ENCODE measurements at places on chromosomes 2 and 18.

DNA sequence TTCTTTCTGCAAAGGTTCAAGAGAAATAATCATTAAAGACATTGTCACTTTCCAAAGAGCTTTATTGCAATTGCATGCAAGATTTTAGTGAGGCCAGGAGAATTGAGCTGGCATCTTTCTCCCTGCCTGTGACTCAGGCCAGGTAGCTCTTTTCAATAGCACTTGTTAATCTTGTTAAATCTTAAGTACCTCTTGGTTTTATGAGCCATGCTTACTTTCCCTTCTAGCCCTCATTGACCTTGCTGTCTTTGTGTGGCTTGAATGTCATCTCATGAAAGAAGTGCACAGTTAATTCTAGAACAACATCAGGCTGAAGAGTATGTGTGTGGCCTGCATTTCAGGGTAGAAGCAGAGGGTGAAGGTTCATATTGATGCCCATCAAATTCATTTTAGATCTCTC is 14.8 kb upstream of the LGALSL start:
- DNase-seq = no peak

- DNase-seq = no peak
Measured at GRCh38 chr2:224807153-224807964, 91.2 kb upstream of the CCDC195 start.

DNA sequence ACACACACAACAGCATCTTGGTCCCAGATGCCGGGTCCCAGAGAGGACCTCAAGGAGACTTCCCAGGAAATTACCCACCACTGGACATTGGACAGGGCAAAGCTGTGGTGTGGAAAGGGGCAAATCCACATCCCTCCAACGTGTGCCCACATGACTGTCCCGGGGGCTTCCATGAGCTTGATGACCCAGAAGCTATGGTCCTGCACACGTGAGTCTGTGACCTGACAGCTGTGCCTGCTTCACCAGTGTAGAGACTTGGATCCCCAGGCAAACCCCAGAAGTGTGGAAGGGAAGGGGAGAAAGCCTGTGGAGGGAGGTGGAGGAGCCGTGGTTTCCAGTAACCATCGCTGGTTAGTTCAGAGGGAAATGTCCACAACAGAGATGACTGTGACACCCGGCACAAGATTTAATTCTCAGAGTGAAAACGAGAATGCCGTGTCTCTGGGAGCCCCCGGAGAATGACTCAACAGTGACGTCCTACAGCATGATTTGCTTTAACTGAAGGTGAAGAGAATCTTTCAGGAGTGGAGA is 19.1 kb upstream of the GPR55 start:
- DNase-seq = no peak

DNA sequence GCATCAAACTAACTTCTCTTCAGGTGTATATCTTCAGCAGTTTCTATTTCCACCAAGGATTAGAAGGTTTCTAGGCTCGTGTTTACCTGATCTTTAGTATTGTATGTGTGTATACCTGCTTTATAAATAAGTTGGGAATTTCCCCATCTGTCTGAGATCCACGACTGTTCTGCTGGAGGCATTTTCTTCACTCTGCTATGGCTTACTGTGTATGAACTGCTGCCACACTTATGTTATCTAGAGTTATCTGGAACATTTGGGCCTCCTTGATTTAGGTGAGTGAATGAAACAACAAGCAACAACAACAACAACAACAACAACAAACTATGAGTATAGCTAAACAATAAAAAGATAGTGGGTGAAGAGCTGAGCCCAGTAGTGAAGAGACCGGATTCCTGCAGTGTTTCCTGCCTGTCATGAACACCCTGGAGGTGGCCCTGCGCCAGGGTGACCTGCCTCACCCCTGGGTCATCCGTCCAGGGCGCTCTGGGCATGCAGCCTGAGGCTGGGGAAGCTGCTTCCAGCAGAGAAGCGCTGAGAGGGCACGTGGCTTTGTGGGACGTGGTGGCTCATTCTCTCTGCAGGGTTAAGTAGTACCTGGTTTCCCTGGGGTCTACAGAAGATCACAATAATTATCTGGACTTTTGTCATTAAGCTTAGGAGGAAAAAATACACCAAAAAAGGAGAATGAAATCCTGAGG is 56.1 kb upstream of the GATA6 start:
- no peak for DNase-seq

- no peak for DNase-seq
Measured at GRCh38 chr2:144936442-144936841, 416.5 kb upstream of the ZEB2 start.

GRCh38 chr2:121279476-121280220 is 5.4 kb downstream of the TFCP2L1 start:
- no peak for DNase-seq

GRCh38 chr2:80153151-80153550 is 151.4 kb downstream of the LRRTM1 start:
- no peak for DNase-seq

GRCh38 chr18:9103376-9103873 is 926 bp downstream of the NDUFV2 start:
- no peak for DNase-seq

- no peak for DNase-seq
Measured at GRCh38 chr2:96097441-96097840, 18.9 kb downstream of the ADRA2B start.

- no peak for DNase-seq
Measured at GRCh38 chr2:159591221-159591620, 25.1 kb downstream of the BAZ2B start.

- DNase-seq = no peak
Measured at GRCh38 chr2:134167015-134167414, 86.9 kb upstream of the MGAT5 start.

- DNase-seq = no peak
Measured at GRCh38 chr18:49015886-49016647, 65.3 kb upstream of the SMAD7 start.

DNA sequence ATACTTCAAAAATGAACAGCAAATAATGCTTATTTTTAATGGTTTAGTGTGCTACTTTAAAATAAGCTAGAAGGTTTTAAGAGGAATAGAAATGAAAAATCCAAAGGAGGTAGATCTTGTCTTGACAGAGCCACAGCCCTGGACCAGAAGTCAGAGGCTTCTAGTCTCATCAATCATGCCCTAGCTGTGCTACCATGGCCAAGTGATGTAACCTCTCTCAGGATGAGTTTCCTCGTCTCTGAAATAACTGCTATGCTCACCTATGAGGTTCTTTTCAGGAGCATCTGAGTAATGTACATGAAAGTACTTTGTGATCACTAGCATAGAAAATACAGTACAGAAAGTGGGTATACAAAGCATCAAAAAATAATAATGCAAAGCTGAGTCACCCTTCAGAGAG is 248.4 kb downstream of the PID1 start:
- DNase-seq = no peak

DNA sequence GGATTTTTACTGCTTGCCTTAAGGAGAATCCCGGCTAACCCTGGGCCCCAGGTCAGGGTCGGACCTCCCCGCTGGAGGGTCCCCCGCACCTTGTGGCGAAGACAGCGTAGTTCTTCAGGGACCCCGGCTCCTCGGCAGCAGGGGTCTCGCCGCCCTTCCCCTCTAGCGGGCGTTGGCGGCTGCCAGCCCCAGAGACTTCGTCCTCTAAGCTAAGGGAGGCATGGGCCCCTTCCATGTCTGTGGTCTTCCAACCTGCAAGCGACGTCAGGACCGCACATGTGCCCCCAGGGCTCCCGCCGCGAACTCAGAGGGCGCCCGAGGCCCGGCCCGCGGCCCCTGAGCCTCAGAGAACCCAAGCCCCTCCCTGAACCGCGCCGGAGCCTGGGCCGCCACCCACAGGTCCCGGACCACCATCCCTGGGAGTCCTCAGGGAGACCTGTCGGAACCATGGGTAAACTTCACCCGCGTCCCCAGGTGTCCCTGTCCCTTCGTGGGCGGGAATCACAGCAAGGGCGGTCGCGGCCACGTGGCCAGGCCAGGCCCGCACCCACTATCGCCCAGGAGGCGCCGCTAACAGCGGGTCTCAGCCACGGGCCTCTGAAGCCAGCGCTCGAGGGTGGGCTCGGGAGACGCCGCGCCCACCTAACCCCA is 562 bp downstream of the ANKMY1 start:
- DNase-seq = no peak

- no peak for DNase-seq
Measured at GRCh38 chr2:27042159-27042661, 9.3 kb upstream of the AGBL5 start.

GRCh38 chr18:75694292-75694691 is 266.8 kb upstream of the SMIM21 start:
- DNase-seq = no peak

GRCh38 chr2:10575609-10576280 is 114.0 kb downstream of the NOL10 start:
- DNase-seq = no peak

DNA sequence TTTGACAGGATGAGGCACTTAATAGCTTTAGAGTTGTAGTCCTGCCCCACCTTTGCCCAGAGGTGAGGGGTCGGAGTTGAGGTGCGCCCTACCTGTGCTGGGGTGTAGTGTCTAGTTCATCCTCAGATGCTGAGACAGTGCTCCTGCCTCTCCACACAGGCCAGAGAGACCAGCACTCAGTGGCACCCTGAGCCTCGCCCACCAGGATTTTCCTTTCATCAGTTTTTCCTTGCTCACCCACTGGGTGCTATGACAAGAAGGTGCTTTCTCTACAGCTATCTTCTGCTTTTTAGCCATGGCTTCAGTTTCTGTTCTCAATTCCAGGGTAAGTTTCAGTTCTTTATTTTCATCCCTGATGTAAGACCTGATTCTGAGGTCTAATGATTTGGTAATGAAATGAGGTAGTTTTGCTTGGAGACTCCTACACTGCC is 16.8 kb upstream of the TMEM131 start:
- DNase-seq = no peak

DNA sequence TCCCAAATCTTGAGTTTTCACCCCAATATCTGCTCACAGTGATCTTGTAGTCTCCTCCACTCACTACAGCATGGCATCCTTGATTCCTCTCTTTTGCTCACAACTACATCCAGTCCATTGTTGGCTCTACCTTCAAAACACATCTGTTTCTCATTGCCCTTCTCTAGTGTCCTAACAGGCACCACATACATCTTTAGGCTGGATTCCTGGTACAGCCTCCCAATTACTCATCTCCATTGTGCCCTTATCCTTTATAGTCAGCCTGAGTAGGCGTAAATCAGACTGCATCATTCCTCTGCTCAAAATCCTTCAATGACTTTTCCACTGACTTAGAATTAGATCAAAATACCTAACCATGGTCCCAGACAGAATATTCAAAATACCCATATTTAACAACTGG is 10.7 kb upstream of the TAF1B start:
- no peak for DNase-seq

DNA sequence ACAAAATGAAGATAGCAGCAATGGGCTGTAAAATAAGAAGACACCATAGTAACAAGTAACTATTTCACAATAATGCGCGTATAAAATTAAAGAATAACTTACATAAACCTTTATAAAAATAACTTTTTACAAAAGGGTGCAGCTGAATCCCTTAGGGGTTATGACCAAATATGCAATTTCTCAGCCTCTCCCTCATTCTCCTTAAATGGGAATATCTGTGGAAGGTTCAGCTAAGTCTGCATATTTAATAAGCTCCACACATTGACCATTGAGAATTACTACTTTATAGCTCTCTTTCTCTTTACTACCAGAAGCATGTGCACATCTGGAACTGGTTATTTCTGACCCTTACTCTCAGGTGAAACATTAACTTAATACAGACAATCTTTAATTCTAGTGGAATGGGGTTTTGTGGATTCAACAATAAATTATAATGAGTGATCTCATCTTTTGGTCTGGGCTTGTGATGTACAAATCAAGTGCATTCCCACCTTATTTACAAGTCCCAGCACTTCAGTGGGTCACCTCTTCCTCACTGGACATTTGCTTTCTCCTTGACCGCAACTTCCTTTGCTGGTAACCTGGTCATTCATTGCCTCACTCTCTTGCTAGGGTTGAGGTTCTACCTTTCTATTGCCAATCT is 15.7 kb downstream of the ARHGAP15 start:
- no peak for DNase-seq
